ENCODE measurements at places on chromosomes 4 and X.

GRCh38 chr4:153962311-153963039, 173.6 kb upstream of the SFRP2 start:
- DNase-seq, result no peak

DNA sequence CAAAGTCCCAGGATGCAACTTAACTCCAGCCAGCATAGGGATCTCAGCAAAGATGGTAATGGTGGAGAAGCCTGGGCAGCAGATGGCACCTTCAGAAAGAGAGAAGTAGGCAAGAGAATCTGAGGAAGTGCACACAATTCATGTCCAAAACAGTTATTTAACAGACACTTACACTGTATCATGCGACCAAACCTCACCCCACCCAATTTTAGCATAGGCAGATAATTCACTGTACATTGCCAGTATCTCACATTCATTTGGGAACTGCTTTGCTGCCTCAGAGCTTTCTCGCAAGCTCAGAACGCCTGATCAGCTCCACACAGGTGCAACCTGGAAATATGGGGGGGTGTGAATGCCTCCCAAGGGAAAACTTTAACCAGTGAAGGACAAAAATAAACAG, 143.0 kb upstream of the MAOA start:
- DNase-seq, result no peak

GRCh38 chrX:116841290-116841689, 378.5 kb upstream of the CT83 start:
- DNase-seq, result no peak

DNA sequence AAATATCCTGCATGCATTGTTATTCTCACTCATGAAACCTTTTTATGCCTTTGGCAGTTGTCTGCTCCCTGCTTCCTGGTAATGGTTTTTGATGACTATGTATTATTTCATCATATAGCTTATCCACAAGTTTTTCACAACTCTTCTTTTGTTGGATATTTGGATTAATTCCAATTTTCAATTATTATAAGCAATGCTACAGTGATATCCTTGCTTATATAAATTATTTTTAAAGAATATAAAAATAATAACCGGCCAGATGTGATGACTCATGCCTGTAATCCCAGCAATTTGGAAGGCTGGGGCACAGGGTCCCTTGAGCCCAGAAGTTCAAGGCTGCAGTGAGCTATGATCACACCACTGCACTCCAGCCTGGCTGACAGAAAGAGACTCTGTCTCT, 47.0 kb downstream of the ASIC5 start:
- no peak for DNase-seq

DNA sequence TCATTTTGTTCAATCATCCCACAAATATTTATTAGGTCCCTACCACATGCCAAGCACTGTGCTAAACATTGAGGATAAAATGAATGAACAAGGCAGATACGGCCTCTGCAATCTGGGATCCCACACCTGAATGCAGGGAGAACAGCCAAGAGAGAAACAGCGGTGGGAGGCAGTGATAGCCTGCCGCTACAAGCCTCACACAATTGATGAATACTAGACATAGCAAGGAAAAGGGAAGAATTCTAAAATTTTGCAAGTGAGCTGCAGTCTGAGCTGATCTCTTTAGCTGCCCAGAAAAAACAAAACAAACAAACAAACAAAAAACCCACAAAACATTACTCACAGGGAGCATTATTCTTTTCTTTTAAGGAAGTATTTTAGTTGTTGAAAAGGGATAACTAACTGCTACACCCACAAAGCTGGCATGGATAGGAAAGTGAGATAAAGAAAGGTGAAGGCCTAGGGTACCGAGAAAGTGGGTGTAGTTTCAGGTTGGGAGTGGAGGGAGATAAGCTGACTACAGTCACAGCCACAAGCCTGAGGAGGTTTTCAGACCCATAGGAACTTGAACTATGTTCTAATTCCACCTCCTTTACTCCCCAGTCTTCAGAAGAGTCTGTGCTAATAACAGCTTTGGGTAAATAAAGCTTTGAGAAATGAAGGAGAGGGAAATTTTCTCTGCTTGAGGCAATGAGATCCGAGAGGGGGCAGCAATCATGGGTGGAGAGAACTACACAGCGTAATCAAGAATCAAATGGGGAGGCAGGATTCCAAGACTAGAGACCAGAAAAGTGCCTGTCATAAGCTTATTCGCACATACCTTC, 85.4 kb downstream of the SH3RF1 start:
- DNase-seq, result no peak

GRCh38 chrX:270848-271367, 10.3 kb upstream of the PLCXD1 start:
- no peak for DNase-seq

DNA sequence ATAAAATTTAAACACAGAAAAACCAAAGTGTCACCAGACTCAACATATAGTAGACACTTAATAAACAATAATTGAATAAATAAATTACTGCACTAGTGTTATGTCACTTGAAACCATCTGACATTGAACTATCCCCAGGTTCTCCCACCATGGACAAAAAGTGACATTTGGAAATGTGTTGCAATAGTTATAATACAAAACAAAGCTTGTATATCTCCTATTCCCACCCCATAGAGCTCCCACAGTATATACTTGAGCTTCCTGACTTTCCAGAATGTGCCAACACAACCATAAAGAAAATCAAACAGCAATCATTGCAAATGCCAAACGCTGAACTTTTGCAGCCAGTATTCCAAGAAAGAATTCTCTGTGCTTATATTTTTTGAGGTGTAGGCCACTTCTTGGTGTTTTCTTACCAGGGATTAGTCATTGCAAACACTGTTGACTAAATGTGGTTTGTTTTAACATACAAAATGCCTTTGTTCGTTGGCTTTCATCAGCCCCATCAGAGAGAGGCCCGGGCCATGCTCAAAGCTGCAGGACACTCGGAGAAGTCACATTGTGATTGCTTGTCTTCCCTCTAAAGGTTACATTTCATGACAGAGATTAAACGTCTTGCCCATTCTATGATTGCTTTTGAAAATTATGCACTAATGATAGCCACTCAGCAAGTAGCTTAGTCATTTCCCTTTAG, 33.8 kb downstream of the PPARGC1A start:
- DNase-seq, result no peak

GRCh38 chr4:15402974-15403373, 24.9 kb upstream of the C1QTNF7 start:
- no peak for DNase-seq

DNA sequence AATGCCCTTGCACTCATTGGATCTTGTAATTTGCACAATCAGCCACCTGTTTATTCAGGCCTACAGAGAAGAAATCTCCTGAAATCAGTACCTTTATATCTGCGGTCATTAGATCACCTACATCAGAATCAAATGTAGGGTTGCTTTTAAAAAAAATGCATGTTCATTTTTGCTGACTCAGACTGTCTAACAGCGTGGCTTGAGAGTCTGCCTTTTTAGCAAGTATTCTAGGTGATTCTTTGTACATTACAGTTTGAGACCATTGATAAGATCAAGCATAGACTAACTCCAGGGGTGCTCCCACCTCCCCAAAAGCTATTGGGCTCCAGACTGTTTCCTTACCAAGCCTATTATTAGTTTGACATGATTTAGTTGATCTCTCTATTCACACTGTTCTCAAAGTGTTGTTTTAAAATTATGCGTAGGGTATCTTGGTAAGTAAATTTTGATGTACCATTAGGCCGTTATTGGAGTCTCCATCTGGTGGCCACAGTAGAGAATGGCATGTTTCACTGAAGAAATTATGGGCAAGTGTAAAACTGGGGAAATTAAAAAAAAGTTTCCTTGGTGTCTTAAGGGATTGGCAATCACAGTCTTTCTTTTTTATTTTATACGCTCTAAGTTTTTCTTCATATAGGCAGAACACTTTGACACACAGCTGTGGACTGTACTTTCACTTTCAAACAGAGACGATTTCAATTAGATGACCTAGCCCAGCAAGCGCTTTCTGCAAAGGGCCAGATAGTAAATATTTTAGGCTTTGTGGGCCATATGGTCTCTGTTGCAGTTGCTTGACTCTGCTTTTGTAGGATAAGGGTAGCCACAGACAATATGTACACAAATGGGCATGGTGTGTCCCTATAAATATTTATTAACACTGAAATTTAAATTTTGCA, 33.7 kb upstream of the MSL3 start:
- DNase-seq, result peak; percentile 21

All from retina (tissue), 1 donor.